ENCODE measurements at places on chromosomes 3 and 15.

GRCh38 chr3:82342521-82342920 is 581.1 kb upstream of the GBE1 start:
- no peak for DNase-seq

- DNase-seq = no peak
Observed at GRCh38 chr15:68223171-68223570, 6.4 kb downstream of the CLN6 start.

DNA sequence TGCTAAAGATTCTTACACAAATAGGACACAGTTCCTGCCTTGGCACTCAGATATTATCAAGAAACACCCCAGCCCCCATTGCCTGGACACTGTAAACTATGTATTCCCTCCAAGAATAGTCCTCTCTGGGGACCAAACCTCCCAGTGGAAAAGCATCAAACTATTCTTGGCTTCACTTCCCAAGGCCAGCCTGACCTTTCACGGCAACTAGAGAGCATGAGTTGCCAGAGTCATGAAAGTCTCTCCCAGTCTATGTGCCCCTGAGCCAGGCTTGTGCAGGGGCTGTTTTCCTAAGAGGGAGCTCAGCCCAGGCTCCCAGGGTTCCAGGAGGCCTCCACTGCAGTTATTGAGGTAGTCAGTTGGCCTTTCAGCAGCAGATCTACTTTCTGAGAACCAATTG is 251.9 kb upstream of the TGFBR2 start:
- DNase-seq = no peak

DNA sequence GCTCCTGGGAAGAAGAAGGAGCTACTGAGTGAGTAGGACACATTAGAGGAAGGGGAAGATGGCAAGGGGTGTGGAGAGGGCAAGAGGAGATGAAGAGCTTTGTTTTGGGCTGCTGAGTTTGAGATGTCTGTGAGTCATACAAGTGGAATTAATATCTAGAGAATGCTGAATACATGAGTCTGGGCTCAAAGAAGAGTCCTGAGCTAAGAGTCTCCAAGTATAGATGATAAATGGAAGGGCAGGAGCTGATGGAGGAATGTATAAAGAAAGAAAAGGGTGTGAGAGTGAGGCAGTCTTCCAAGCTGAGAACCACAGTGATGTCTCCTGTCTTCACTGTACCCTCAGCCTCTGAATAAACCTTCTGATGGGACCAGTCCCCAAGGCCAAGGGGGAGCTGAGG is 205.5 kb upstream of the MRPL3 start:
- DNase-seq = no peak

DNA sequence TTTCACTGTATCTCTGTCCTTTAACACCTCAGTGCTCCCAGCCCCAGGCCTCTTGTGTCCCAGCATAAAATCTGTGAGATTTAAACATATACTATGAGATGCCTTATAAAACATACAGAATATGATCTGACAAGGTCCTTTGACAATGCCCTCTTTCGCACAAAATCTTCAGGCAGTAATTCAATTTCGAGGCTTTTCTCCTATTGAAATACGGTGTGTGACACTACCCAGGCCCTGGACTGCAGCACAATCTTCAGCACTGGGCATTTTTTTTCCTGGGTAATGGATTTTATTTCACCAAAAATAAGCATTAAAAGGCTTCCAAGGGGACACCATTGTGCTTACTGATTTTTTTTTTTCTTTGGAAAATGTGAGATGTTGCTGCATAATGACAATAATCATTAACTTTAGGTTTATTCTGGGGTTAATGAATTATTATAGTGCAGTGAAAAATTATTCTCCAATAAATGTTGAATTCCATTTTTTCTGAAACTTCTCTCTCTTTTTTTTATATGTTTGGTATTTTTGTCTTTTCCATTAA is 40.9 kb upstream of the FAM3D start:
- no peak for DNase-seq

- DNase-seq = no peak
Observed at GRCh38 chr3:41933154-41933676, 28.7 kb downstream of the ULK4 start.

DNA sequence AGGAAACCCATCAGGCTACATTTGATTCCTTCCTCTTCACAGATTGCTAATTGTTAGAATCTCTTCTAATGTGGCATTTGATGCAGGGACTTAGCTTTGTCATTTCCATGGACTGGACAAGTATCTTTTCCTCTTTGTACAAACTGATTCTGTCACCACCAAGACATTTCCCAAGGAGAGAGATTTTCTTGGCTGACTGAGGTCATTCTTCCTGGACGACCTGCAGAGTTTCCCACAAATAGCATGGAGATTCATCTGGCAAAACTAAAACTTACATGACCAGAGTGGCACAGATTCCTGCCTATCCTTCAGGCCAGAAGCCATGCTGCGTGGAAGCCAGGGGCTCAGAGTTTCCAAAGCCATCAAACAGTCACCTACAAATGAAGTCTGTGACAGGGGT is 269.2 kb upstream of the LRTM1 start:
- DNase-seq = no peak

- DNase-seq = no peak
Observed at GRCh38 chr3:42035816-42036482, 55.2 kb upstream of the TRAK1 start.

DNA sequence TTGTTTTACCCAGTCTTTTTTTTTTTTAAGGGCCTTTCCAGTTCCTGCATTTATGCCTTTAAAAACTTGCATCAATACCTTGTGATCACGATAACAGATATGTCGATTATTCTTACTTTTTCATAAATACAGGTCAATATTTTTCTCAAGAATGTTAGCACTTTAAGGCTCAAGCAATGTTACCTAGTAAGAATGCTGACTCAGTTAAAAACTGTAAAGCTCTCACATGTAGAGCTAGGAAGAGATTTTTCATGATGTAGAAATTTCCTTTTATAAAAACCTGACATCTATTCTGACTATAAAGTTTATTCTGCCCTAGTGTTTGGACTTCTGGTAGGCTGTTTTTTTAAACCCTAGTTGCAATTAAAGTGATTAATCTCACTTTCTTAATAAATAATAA is 684.0 kb downstream of the ZBBX start:
- no peak for DNase-seq

DNA sequence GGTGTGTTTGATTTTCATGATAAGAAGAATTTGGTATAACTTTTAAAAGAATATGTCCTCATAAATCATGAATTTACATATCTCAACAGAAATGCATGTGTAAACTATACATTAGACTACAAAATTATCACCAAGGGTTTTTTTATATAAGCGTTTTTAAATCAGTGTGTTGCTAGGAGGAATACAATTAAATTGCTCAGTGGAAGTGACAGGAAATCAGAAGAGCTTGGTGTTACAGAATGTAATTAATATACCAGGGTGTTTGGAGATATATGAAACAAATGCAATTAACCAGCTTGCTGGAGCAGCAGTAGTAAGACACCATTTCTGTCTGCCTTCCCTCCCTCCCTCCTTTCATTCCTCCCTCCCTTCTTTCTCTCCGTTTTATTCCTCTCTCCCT is 2.4 kb downstream of the ROBO2 start:
- no peak for DNase-seq

GRCh38 chr3:111733856-111734255 is 125.2 kb upstream of the PHLDB2 start:
- DNase-seq = no peak
